Cortex of kidney (tissue), 1 donor: ENCODE measurements at places on chromosomes 4 and X.

DNA sequence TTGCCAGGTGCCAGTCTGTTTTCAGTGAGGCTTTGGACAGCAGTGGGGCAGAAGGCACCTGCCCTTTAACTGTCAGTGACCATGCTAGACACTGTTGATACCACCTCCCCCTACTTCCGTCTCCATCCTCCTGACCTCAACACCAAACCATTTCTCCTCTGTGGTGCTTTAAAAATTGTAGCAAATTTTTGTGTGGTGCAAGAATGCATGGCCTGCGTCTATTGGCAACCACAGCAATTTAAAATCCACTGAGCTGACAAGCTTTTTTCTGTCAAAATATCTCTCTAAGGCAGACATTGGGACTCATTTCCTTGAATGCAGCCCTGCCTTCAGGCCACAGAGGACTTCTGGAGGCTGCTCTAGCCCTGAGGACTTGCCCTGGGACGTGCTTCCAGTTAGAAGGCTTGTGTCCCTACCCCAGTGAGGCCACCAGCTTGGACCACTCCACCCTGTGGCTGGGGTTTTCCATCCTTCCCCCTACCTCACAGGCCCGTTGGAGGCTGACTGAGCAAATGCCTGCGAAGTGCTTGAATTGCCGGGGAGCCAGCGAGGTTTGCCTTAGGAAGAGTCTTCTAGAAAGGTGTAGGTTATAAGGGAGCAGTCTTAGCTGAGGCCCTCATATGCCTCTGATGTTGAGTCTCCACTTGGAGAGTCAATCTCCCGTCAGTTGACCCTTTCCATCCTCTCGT is 6.9 kb downstream of the PRRG3 start:
- DNase-seq: no peak

DNA sequence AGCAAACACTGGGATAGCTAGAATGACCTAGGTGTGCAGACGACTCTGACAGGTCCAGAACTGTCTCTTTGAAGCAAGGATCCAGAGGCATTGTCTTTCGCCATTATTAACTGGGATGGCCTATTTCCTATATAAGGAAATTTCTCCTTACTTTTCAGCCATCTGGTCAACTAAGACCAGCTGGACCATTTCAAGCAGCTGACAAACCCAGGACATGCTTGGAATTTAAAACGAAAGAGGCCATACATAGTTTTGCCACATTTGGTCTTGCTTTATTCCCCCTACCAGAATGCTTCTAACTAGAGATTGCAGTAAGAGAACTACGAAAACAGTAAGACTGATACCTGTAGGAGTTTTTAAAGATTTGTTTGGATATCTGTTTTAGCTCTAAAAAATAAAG is 87.0 kb downstream of the GLRA2 start:
- DNase-seq: no peak

- no peak for DNase-seq
These were observed 38.1 kb downstream of the FGFRL1 start for GRCh38 chr4:1049591-1049905.

GRCh38 chrX:138865093-138865649 is 153.7 kb upstream of the FGF13 start:
- DNase-seq: no peak

DNA sequence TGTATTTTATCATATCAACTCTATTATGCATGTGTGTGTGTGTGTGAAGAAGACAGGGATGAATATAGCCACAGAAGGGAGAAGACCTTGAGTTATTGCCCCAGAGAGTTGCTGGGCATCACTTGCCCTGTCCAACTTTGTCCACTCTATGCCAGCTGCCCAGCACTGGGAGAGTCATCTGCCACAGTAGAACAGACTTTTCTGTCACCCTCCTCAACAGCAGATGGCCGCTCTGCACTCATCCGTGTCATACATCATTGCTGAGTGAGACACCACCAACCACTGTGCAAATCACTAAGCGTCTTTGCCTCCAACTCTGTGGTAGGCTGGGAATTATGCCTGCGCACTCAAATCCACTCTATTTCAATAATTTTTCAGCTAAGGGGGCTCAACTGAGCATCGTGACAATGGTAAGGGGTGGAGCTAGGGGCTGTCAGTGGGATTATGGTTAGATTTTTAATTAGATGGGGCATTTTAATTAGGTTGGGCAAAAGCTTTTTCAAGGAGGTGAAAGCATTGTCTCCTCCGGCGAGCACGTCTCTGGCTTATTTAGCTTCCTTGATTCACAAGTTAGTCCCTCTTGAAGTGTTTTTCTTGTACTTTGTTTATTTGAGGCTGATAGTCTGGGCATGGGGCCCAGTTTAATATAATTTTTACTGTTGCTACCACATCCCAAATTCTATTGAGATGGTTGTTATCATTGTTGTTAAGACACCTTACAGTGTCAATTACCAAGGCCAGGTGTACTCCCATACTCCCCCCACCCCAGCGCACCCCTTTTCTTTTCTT is 100.1 kb upstream of the KLF3 start:
- DNase-seq: no peak

- no peak for DNase-seq
These were observed 3.0 kb downstream of the RAB9A start for GRCh38 chrX:13691841-13692371.

GRCh38 chr4:27684610-27685011 is 824.0 kb downstream of the STIM2 start:
- DNase-seq: no peak

DNA sequence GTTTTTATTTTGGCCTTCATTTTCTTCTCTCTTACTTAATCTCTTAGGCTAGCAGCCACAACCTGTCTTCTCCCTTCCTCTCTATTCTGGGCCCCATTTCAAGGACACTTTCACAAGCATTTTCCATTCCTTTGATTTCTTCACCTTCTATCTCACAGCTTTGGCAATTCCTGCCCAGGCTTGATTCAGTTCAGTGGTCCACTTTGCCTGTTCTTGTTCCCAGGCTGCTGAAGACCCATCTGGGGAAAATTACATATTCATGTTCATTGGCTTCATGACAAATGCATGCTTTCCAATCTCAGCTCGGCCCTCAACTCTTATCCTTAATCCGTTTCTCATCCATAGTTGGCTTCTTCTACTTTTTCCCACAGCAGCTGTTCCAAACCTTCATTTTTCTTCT is 38.7 kb upstream of the LPAR4 start:
- no peak for DNase-seq

- DNase-seq: no peak
These were observed 826 bp upstream of the SCML1 start for GRCh38 chrX:17736478-17736855.

DNA sequence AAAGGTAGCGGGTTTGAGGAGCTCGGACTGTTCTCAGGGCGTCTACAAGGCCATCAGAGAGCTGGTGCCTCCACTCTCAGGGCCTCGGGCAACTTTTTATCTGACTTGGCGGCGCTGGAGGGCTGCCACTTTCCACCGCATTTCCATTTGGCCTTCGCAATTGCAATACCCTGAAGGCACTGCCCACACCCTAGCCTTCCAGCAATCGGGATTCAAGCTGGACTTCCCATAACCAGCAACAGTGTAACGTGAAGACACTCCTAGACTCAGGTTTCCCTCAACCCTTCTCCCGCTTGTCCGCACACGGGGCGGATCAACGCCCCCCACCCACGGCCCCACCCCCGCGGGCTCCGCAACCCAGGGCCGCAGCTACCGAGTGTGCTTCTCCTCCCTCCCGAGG is 50.2 kb upstream of the BCOR start:
- DNase-seq: no peak

DNA sequence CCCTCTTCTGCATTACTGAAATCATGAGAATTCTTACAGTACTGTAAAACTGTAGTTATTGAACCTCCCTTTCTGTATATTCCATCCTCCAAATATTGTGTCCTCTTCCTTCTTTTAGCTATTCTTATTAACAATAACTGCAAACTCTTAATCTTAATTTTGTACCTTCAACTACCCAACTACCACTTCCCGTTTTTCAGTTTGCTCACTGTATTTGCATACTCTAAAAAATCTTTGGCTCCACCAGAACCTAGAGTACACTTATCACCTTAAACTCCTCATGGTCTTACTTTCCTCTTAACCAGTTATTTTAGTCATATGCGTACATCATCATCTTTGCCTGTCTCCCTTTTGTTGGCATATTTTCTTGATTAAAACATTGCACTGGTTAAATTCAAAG is 543.7 kb downstream of the ARAP2 start:
- no peak for DNase-seq

- DNase-seq: no peak
These were observed 203.8 kb downstream of the AASDH start for GRCh38 chr4:56183344-56183959.

DNA sequence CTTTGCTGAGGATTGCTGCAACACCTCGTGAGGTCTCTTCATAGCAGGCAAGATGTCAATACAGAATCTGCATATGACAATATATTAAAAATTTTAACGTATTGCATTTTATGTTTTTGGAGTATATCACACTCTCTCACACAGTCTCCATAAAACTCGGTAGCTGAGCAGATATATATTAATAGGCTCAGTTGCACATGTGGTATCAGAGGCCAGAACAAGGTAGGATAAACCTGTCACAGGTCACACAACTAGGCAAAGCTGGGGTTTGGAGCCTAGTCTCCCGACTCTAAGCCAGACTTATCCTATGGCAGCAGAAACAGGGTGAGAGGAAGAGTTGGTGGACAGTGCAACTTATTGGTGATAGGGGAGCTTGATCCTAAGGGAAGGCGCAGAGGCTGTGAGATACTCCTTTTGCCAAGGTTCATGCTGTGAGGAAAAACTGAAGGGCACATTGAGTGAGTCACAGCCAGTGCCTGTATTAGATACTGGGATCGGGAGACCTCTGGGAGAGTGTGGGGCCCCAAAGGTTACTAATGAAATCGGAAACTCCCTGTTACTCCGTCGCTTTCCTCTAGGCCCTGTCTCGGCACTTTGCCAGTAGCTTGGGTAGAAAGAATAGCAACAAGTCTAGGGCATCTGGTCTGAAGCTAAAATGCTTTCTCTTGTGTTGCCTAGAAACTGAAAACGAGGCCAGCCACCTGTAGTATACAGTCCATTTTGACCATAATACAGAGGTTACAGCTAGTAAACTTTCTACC is 195.7 kb downstream of the ARHGAP10 start:
- no peak for DNase-seq

- DNase-seq: no peak
These were observed 16.5 kb downstream of the DHRSX start for GRCh38 chrX:2484256-2484655.

GRCh38 chrX:69109706-69110105 is 55.5 kb downstream of the PJA1 start:
- no peak for DNase-seq

- DNase-seq: no peak
These were observed 33.9 kb downstream of the ZBTB49 start for GRCh38 chr4:4323705-4324534.
